ENCODE measurements at places on chromosomes 5 and 9.

- no peak for DNase-seq
Observed at GRCh38 chr9:136614967-136615623, 47.6 kb upstream of the EGFL7 start.

DNA sequence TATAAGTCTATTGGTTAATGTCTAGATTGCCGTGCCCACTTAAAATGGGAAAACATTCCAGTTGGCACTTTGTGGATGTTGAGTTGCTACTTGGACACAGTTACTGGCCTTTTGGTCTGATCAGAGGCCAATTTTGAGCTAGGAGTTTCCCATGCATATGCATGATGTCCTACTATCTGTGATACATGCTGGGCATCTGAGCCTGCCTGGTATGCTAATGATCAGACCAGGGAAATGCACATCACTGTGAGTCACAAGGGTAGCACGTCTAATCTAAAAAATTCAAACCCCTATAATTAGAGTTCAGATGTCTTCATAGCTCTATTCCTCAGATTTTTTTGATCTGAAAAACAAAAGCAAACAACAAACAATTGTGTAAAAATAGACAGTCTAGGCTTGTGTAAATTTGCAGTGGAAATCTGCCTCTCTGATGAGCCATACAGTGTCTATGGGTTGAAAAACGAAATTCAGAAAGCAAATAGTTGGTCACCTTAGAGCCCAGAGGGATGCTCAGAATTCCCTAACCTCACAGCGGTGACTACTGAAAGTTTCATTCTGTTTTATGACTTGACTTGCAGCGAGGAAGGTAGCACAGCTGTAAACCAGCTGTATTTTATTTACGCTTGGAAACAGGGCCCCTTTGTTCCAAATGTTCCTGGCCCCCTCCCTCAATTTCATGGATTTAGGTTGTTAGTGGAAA is 37.3 kb downstream of the PALM2AKAP2 start:
- no peak for DNase-seq

DNA sequence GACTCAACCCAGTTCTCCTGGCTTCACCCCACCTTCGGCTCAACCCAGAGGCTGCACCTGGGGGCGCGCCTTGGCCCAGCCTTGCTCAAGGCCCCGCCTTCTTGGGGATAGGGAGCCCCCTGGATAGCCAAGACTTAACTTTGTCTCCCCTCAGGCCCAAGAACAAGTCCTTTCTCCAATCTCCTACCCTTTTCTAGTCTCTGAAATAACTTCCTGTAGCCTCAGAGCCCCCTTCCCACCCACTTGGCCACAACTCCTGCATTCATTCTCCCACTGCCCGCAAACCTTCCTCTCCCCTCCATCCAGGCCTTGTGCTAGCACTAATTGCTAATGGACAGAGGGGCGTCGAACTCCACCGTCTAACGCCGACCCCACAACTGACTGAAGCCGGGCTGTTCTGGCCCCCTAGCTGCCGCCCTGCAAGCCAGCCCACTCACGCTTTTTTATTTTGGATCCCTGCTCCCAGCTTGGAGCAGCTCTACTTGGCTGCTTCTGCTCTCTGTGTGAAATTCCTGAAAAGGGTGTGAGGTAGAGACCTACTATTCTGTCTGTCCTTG is 579 bp upstream of the ASTN2 start:
- DNase-seq: no peak

- DNase-seq: no peak
Observed at GRCh38 chr5:83357621-83358231, 113.8 kb upstream of the VCAN start.

All from C1 segment of cervical spinal cord (tissue), 14 donors.